ENCODE measurements at places on chromosomes 13 and 19. TPM values are rescaled to one million over a fixed set of nuclear protein-coding genes. Genes with fewer than 3 reads are reported as not detected.

CAB39L gene
- total RNA-seq = 38.7 TPM

- DNase-seq = no peak
Measured at GRCh38 chr19:40810160-40810559, 11.2 kb downstream of the EGLN2 start.

GRCh38 chr19:52191951-52192350 is 2.1 kb downstream of the PPP2R1A start:
- DNase-seq = no peak

DNA sequence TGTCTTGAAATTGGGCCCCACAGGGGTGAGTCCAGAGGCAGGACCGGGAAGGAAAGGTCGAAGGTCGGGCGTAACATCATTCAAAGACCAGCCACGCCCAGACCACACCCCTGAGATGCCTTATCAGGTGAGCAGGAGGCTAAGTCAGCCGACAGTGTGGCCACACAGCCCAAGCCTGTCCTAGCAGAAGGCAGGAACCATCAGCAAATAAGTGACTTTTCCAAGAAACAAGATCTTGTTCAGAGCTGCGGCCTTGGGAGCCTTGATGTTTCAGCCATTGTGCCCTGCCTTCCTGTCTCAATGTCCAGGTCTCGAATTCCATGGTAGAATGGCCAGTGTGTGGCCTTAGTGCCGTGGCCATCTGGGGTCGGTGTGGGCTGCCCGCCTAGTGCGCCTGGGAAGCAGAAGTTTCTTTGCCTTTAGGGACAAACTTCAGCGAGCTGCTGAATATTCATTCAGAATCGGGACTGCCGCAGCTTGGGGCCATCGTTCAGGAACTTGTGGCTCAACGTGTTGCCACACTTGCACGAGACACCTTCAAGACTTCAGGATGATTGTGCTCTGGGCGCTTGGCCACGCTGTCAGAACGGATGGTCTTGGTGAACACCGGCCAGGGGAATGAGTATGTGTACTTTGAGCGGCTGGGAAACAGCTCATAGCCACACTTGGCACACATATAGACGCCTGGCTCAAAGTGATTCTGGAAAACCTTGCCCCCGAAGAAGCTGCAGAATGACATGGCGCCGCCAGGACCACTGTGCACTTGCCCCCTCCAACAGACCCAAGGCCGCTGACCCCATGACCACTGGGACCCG is 6.1 kb upstream of the IFNL4 start:
- DNase-seq = no peak

DNA sequence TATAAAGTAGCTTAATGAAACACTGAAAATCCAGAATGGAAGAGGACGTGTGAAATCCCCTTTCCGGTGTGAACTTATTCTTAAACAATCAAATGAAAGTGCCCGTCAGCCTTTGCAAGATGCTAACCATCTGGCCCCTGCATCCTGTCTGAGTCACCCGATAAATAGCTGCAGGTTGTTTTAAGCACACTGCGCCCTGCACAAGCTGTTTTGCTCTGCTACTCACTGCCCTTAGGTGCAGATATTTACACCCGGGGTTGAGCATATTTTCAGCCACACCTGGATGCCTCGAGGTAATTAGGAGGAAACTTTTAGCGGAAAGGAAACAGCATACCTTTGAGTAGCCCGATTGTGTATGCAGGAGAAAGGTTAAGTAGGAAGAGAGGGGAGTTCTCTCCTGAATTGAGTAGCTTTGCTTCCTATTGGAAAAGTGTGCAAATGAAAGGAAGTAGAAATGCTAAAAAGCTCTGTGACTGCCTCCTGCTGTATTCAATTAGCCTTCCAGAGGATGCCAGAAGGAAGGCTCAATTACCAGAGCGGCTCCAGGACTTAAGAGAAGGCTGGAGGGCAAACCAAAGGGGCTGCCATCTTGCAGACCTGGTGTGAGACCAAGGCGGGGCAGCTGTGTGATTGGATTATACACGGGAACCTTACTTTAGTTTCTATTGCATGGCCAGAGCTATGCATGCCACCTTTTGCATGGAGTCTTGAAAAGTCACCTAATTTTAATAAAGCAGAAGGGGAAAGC is 42.5 kb downstream of the IRS2 start:
- peak; percentile 17 for DNase-seq

DNA sequence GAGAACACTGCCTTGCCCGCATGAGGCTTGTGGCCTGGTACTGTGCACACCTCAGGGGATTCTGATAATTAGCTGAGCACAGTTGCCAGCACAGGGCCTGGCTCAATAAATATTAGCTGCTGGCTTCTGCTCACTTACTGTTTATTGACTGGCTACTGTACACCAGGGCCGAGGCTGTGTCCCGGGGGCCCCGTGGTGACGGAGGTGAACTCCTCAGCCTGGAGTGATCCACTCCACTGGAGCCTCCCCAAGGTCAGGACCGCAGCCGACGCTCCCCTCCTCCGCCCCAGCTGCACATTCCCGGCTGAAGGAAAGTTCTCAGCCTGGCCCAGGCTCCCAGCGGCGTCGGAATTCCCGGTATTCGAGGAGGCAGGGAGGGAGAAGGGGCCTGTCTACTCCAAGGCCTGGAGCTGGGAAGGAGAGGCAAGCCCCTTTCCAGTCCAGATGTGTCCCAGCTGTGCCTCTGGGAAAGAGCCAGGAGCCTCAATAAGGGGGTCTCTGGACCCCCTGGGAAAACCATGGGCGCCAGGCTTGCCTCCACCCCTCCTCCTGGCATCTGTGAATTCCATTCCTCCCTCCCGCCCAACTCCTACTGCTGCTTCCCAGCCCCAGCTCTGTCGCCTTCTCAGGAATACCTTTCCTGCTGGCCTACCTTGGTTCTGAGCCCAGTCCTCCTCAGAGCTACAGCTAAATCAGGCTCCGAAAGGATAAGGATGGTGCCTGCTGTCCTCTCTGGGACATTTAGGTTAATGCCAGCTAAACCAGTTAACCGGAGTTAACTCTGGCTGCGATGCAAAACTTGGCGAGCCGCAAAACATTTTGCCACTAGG is 7.3 kb downstream of the RPS16 start:
- peak; percentile 40 for DNase-seq

DNA sequence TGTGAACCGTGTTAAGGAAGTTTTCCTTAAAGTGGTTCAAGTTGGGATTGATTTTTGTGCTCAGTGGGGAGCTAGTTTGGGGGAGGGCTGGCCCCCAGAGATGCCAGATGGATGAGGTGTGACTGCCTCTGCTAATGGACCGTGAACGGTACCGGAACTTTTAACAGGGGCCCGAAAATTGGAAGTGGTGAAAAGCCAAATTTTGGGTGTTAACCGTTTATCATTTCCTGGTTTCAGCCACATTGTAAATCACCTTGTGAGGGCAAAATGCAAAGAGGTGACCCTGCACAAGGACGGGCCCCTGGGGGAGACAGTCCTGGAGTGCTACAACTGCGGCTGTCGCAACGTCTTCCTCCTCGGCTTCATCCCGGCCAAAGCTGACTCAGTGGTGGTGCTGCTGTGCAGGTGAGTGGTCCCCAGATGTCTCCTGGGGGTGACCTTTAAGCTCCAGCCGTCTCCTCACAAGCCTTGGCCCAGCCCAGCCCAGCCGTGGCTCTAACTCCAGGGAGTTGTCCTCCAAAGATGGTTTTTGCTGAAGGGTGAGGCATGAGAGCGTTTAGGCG is 18.2 kb downstream of the UPF1 start:
- no peak for DNase-seq

CD33 gene
- total RNA-seq = 4.7 TPM

DNA sequence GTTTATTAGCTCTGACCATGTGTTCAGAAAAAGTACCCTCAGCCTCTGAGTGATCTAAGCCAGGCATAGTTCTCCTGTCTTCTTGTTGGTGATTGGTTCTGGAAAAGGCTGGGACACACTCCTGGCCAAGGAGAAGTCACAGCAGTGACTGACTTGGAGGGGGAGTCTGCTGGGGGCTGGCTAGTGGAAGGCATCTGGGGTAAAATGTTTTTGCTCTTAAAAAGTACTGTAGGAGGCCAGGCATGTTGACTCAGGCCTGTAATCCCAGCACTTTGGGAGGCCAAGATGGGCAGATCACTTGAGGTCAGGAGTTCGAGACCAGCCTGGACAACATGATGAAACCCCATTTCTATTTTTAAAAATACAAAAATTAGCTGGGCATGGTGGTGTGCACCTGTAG is 21.7 kb downstream of the FAM187B start:
- no peak for DNase-seq

- no peak for DNase-seq
Measured at GRCh38 chr19:50500060-50500752, 10.8 kb downstream of the JOSD2 start.

DNA sequence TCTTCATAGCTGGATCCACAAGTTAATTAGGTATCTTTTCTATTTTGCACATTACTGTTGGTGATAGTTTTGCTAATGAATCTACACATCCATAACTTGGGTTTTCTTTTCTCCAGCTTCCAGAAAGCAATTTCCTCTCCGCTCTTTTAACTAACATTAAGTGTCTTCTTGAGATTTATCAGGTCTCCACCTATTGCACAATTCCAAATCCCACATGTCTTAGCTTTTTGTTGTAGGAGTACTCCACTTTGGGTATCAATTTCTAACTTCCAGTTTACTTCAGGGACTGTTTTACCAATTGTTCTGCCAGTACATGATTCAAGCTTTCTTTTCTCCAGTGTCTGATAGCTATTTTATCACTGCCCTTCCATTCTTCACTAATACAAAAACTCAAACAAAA is 129.6 kb downstream of the OLFM4 start:
- DNase-seq = no peak

C19orf18 gene
- 1.0 TPM for total RNA-seq

- no peak for DNase-seq
Measured at GRCh38 chr19:532561-533363, 1.2 kb downstream of the CDC34 start.

DNA sequence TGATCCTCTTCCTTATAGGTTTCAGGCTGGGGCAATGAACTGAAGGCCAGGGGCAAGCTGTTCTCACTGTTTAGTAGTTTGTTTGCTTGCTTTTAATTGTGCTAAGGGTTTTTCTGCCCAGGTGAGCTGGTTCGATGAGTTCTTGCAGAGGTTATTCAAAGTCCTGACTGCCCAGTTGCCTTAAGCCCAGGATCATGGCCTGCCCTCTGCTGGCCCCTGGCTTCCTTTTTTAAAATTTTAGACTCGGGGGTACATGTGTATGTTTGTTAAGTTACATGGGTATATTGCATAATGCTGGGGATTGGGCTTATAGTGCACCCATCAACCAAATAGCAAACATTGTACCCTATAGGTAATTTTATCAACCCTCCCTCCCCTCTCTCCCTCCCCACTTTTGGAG is 65.7 kb downstream of the ZNF536 start:
- no peak for DNase-seq

- DNase-seq = no peak
Measured at GRCh38 chr13:75774176-75774575, 138.0 kb downstream of the LMO7 start.

DNA sequence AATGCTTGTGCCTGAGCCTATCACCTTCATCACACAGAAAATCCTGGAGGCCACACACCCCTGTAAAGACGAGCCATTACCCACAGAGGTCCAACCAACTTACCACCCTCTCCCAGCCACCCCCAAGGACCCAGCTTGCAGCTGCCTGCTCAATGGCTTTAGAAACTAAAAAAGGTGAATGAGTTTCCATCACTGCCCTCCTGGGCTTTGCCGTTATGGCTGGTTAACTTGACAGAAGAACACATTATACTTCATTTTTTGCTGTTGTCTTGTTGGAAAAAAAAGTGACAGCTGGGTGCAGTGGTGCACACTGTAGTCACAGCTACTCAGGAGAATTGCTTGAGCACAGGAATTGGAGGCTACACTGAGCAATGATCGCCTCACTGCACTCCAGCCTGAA is 17.4 kb upstream of the FEM1A start:
- no peak for DNase-seq
